ENCODE measurements at places on chromosomes 6 and 20.

DNA sequence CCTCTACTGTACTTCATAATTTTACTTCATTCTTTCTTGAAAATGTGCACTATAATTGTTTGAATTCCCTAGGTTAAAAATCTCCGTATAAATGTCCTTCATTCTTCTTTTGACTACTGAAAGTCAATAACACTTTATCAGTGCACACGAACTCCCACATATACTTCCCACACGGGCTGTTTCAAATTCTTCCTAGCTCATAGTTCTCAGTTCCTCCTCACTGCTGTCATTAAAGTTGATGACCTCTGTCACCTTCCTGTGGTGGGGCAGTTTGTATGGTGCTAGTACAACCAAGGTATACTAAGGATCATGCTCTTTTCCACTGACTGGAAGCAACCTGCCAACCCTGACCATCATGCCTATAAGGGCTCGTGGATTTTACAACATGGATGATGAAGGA lies 40.0 kb upstream of the CD2AP start:
- no peak for DNase-seq

DNA sequence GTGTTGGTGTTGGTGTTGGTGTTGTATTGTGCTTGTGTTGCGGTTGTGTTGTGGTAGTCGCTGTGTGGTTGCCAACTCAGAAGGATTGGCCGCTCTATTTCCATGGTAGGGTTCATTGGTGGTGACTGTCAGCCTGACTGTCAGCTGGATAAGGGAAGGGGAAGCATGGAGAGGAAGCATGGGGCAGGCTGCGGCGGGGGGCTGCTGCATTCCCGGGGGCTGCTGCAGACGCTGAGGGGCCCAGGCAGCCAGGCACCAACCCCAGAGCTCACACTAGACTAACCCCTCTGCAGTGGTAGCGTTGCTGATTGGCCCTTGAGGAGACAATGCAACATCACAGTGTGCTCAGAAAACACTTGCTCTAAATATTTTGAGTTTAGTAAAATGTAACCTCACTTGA lies 199.2 kb downstream of the SMOC2 start:
- no peak for DNase-seq

DNA sequence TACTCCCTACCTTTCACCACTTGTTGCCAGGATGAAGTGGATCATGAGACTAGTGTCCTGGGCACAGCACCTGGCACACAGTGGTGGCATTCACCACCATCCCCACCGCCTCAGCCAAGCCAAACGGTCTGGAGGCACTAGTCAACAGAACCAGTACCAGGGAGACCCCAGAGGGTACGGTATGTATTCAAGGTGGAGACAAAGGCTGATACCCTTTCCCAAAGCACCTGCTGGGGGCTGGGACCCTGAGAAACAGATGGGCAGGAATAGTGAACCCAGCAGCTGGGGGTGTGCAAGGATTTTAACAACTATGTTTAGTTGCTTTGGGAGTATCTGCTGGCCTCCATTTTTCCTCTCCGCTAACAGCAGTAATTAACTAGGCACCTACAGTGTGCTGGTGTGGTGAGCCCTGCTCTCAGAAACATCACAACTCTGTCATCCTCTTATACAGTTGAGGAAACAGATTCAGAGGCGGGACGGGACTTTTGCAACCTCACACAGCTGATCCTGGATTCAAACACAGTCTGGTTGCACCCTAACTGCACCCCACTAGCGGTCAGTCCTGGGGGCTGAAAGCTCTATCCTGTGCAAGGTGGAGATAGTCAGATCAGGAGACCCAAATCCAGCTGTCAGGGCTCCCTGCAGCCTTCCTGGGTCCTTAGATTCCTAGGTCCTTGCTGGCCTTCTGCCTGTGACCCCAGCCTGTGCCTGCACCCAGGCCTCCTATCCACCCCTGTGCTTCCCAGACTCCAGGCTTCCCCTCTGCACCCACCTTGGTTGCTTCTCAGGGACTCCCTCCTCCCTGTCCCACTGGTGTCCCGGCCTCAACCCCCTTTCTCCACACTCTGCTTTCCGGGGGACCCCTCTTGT lies 1.2 kb downstream of the SNTA1 start:
- no peak for DNase-seq

DNA sequence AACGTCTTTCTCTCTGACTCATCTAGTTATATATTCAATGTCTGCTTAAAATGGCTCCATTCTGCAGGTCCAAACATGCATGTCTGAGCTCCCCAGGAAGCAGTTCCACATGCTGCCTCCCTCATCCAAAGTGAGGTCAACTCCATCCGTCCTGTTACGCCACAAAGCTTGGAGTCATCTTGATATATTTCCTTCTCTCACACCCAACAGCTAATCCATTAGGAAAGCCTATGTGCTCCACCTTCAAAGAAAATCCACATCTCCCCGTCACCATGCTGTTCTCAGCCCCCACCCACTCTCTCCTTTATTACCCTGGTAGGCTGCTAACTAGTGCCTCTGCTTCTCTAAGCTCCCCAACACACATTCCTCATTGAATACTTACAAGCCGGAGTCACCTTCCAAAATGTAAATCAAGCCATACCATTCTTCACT lies 130.2 kb upstream of the SYNDIG1 start:
- no peak for DNase-seq

DNA sequence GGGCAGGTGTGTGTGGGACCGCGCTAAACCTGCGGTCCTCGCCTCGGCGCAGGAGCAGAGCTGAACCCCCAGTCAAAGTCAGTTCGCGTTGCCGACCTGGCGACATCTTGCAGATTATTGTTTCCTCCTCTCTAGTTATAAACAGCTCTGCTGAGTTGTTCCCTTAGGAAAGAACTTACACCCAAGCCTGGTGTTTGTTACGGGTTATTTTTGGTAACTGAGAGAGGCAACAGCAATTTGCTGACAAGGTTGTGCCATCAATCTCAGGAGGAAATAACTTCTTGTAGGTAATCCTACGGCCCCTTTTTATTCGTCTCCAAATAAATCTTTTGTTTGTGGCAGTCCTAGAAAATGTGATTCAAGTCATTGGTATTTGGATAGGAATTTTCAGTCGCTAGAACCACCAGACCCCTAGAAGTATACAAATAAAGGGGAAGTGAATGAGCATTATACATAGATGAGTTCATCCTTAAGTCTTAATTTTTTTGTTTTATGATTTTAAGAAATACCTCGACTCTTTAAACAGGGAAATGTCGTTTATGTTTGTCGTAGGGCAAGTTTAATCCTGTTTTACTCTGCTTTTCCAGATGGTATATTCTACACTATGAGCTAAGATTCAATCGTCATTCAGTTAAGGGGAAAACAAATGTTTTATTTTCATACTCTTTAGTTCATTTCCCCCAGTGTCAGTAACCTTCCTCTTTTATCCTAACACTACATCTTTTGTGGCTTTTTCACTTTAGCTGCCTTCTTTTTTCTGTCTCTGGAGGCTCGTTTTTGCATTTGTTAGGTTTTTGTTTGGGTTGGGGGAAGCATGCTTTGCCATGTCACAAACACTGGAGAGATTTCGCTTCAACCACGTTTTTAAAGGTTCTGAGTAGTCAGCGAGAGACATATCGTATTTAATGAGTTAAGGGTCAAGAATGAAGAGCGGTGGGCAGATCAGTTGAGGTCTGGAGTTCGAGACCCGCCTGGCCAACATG lies 1.2 kb downstream of the PM20D2 start:
- DNase-seq: peak; percentile 9

DNA sequence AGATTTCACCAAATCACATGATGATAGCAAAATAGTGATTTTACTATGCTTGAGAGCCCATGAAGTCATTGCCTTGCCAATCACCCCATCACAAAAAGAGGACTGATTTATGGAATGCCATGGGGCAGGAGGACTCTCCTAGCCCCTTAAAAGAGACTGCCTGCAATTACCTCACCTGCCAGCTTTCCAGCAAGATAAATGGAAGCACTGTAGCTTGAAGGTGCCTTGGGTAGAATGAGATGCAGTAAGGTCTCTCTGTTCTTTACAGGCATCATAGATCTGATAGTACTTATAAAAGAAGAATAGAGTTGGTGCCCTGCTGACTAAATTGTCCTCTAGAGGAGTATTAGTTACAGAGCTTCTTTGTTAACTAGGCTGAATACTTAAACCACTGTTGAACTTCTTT lies 242.3 kb downstream of the TMEM242 start:
- DNase-seq: no peak

DNA sequence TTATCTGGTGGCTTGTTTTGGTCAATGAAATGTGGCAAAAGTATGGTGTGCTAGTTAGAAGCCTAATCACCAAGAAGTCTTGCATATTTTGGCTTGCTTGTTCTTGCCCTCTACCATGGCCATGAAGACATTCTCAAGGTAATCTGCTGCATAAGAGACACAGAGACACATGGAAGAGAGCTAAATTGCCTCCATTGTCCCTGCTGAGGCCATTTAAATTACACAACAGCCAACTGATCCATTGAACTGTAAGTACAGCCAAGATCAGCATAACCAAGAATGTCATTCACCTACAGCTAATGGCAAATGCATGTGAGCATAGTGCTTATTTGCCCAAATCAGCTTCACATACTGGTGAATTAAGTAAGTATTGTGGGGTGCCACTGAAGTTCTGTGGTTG lies 603.8 kb downstream of the FRK start:
- DNase-seq: no peak

DNA sequence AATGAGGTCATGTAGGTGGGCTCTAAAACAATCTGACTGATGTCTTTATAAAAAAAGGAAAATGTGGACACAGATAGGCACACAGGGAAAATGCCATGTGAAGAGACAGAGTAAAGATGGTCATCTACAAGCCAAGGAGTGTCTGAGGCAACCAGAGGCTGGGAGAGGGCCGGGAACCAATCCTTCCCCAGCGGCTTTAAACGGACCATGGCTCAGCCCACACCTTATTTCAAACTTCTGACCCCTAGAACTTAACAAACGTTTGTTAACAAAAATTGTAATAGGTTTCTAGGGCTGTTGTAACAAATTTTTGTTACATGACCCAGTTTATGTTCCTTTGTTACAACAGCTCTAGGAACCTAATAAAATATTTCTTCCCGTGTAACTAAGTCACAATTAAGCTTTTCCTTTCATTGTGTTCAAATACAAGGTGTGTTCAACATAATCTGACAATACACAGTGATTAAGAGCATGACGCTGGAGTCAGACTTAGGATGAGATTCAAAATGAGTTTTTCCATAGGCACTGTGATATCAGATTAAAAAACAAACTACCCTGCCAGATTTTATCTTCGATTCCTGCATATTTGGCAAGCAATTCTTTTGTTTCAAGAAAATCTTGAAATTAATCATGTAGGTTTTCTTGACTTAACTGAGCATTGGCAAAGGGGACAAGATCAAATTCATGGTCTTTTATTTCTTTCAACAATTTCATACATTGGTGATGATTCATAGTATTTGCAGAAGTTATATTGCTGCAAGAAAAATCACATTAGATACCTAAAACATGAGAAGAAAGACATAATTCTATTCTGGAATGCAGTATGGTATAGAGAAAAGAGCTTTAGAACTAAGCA lies 169.5 kb upstream of the RIPOR2 start:
- DNase-seq: no peak

DNA sequence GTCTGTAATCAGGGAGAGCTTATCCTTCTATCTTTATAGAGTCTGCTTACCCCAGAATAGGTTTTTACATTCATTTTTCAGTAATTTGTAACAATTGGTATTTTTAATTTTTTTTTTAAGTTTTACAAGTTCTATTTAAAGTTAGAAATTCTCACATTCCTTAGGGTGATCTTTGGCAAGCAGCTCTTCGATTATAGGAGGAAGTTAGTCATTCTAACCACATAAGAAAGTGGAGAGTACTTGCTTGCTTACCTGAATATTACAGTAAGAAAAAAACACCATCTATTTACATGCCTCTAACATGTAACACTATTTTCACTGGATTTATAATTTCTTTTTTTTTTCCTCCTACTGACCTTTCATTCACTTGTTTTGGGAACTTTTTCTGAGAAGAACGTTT lies 6.7 kb downstream of the TSHZ2 start:
- no peak for DNase-seq

GRCh38 chr6:16332175-16332542 lies 93.8 kb downstream of the GMPR start:
- DNase-seq: peak; percentile 71

DNA sequence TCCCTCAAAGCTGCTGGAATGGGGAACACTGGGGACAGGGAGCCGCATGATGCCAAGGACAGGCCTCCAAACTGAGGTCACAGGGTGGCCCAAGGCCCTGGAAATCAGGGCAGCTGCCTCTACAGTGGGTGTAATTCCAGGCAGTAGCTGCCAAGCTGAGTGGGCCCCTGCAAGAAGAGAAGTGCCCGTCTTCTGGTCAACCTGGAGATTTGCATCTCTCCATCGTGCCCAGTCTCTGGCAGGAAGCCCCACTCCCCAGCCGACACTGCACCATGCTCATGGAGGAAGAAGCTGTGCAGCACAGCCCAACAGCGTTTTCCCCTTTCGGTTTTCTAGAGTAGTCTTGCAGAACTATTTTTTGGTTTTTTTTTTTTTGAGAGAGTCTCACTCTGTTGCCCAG lies 2.2 kb upstream of the FAM209A start:
- no peak for DNase-seq

- no peak for DNase-seq
Measured at GRCh38 chr6:100695445-100695844, 185.7 kb downstream of the ASCC3 start.

DNA sequence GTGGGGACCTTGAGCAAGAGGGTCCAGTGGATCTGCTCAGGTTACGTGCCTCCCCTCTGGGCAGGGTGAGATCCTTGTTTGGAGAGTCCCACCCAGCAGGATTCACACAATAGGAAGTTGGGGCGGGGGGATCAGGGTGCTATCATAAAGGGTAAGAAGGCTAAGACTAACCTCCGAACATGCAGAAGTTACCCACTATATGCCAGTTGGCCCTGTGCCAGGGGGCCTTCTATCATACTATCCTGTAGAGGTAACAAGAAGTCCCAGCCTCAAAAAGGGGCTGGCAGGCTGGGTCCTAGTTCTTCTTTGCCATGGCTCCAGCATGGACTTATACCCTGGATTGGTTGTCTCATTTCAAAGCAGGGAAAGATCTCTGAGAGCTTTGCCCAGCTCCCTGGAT lies 94.1 kb downstream of the CDH26 start:
- no peak for DNase-seq

GRCh38 chr6:36797653-36798052 lies 41.6 kb downstream of the CPNE5 start:
- DNase-seq: no peak

- DNase-seq: no peak
Measured at GRCh38 chr6:33955566-33955965, 151.8 kb upstream of the MLN start.

- no peak for DNase-seq
Measured at GRCh38 chr20:50243610-50244351, 53.2 kb downstream of the CEBPB start.

- no peak for DNase-seq
Measured at GRCh38 chr20:50320005-50320900, 129.6 kb downstream of the CEBPB start.

GRCh38 chr20:19026901-19027644 lies 185.4 kb upstream of the SLC24A3 start:
- peak; percentile 77 for DNase-seq

All from C1 segment of cervical spinal cord (tissue), 14 donors.